ENCODE measurements at places on chromosomes 7 and 10. TPM values are rescaled to one million over a fixed set of nuclear protein-coding genes. Genes with fewer than 3 reads are reported as not detected.

Gene LRMDA
- total RNA-seq = 19.2 TPM

DNA sequence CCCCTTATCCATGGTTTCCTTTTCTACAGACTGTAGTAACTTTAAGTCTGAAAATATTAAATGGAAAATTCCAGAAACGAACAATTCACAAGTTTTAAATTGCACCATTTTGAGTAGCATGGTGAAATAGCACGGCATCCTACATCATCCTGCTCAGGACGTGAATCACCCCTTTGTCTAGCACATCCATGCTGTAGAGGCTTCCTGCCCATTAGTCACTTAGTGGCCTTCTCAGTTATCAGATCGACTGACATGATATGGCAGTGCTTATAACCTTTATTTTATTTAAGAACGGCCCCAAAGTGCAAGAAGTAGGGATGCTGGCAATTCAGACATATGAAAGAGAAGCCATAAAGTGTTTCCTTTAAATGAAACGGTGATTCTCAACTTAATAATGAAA, 82.7 kb downstream of the CPXM2 start:
- H3K4me1 ChIP-seq = no peaks in the 10 kb centered on the region
- H3K4me3 ChIP-seq = no peak overlapping the region
- H3K36me3 ChIP-seq = no peaks in the 10 kb centered on the region
- no peak for DNase-seq
- H3K27ac ChIP-seq = no peak overlapping the region
- H3K27me3 ChIP-seq = no peaks in the 10 kb centered on the region

DNA sequence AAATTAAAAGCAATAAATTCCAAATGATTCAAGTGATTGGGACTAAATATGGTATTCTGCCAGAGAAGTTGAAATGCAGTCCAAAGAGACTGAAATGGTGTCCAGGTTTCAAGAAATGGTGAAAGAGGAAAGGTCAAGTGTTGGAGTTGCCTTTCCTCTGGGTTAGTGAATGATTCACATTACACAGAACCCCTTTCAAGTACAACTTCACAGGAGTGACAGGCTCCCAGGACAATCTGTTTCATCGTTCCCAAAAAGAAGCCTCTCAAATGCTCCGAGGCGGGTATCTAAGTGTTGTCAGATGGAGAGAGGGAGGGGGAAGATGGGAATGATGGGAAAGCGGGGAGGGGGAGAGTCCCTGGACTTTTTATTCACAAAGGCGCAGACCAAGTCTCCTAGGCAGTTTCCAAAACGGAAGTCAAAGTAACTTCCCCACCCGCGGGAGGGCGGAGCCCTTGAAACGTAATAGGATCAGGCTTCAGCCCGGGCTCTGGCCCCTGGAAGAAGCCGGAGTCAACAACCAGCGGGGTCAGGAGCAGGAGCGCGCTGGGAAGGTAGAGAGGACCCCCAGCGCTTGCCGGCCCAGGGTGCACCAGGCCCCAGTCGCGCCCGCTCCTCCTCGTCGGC, 754 bp downstream of the SLC25A13 start:
- no peaks in the 10 kb centered on the region for H3K27me3 ChIP-seq
- H3K36me3 ChIP-seq = no peaks in the 10 kb centered on the region
- H3K4me3 ChIP-seq = peak overlapping the region; percentile 97
- H3K4me1 ChIP-seq = peaks cover 20% of the 10 kb centered on the region
- H3K27ac ChIP-seq = peak overlapping the region; percentile 99

Gene KLLN
- total RNA-seq = 0.48 TPM

Gene ASIC3
- 5.0 TPM for total RNA-seq

Gene PSMC2
- total RNA-seq = 123 TPM

- H3K4me3 ChIP-seq = no peak overlapping the region
- no peaks in the 10 kb centered on the region for H3K4me1 ChIP-seq
- H3K36me3 ChIP-seq = no peaks in the 10 kb centered on the region
- no peak for DNase-seq
- no peaks in the 10 kb centered on the region for H3K27me3 ChIP-seq
- no peak overlapping the region for H3K27ac ChIP-seq
These were observed 258.0 kb upstream of the PRKCQ start for GRCh38 chr10:6838118-6838517.

Gene TRIM74
- not detected for total RNA-seq

- no peak overlapping the region for H3K27ac ChIP-seq
- no peak overlapping the region for H3K4me3 ChIP-seq
- no peaks in the 10 kb centered on the region for H3K36me3 ChIP-seq
- no peaks in the 10 kb centered on the region for H3K27me3 ChIP-seq
- H3K4me1 ChIP-seq = peaks cover 14% of the 10 kb centered on the region
- DNase-seq = no peak
These were observed 47.2 kb upstream of the NRP1 start for GRCh38 chr10:33381451-33382215.

Gene KCND2
- total RNA-seq = 0.16 TPM

Gene ITGB8
- 16.0 TPM for total RNA-seq

Gene BAMBI
- total RNA-seq = 44.7 TPM

Gene FRMD4A
- total RNA-seq = 58.1 TPM

Gene HOXA1
- not detected for total RNA-seq

- H3K4me1 ChIP-seq = no peaks in the 10 kb centered on the region
- H3K4me3 ChIP-seq = no peak overlapping the region
- DNase-seq = no peak
- no peak overlapping the region for H3K27ac ChIP-seq
These were observed 61.7 kb downstream of the DOCK1 start for GRCh38 chr10:126966938-126967337.

DNA sequence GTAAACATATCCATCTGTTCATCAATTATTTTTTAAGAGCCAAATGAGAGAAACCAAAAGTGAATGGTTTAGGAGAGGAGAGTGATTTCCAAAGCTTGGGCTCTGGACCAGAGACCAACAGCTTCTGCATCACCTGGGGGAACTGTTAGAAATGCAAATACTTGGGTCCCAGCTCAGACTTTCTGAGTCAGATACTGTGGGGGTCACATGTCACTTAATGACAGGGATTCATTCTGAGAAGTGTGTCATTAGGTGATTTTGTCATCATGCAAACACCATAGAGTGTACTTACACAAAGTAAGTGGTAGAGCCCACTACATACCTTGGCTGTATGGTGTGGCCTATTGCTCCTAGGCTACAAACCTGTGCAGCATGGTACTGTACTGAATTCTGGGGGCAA, 128.5 kb upstream of the PRR15 start:
- H3K36me3 ChIP-seq = no peaks in the 10 kb centered on the region
- no peak overlapping the region for H3K4me3 ChIP-seq
- DNase-seq = no peak
- H3K27ac ChIP-seq = no peak overlapping the region
- H3K4me1 ChIP-seq = peaks cover 4% of the 10 kb centered on the region
- H3K27me3 ChIP-seq = no peaks in the 10 kb centered on the region

DNA sequence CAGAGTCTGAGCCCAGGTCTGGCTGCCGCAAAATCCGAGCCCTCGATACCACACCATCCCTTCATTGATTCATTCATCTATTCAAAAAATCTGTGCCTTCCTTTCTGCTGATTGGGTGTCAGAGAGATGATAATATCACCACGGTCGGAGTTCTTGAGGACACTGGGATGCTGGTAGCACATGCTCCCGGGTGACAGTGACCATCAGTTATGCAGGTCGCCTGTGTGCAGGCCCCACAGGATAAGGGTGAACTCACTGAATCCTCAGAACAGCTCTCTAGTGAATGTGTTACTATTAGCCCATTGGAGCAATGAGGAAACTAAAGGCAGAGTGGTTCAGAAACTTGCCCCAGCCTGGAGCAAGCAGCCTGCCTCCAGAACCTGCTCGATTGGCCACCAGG, 145.1 kb downstream of the SLIT1 start:
- H3K4me1 ChIP-seq = peaks cover 12% of the 10 kb centered on the region
- H3K27ac ChIP-seq = no peak overlapping the region
- DNase-seq = no peak
- no peaks in the 10 kb centered on the region for H3K27me3 ChIP-seq
- no peaks in the 10 kb centered on the region for H3K36me3 ChIP-seq

Gene SPDYE5
- total RNA-seq = not detected

- no peak overlapping the region for H3K4me3 ChIP-seq
- peak overlapping the region; percentile 39 for H3K27ac ChIP-seq
- no peaks in the 10 kb centered on the region for H3K36me3 ChIP-seq
- H3K27me3 ChIP-seq = no peaks in the 10 kb centered on the region
These were observed 18.9 kb upstream of the DNAJC1 start for GRCh38 chr10:22022257-22023032.

Gene OGA
- 90.7 TPM for total RNA-seq

DNA sequence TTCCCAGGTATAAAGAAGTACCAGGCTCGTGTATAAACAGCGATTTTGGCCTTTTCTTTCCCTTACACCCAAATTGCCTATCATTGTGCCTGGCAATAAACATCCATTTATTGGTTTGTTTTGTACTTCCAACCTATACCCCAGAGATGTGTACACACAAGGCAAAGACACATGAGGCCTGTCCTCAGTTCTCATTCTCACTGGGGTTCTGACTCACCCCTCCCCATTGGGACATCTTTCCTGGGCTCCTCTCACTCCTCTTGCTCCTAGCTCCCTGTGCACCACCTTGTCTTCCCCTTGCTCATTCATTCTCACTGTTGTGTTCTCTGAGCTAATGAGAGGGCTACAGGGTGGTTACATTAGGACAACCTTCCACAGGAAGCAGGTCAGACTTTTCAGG, 240.7 kb downstream of the ANK3 start:
- no peaks in the 10 kb centered on the region for H3K27me3 ChIP-seq
- H3K4me3 ChIP-seq = no peak overlapping the region
- no peak for DNase-seq
- peaks cover 16% of the 10 kb centered on the region for H3K4me1 ChIP-seq
- H3K36me3 ChIP-seq = no peaks in the 10 kb centered on the region

DNA sequence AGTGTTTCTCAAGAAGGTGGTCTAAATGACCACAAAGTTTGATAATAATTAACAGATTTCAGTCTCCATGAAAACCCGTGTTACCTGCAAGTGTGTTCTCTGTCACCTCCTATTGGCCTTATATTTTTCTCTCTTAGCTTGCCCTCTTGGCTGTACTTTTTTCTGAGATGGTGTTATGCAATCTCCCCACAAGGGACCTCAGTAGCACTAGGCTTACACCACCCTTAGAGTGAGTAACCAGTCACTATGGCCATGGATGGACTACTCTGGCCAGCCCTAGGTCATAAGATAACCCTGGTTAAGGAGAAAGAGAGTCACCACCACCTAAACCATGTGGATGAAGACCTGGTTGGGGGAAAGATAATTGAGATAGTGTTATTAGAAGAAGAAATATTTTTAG, 76.8 kb downstream of the NPSR1 start:
- H3K27ac ChIP-seq = no peak overlapping the region
- H3K36me3 ChIP-seq = no peaks in the 10 kb centered on the region
- no peak for DNase-seq

Gene AIMP2
- total RNA-seq = 44.0 TPM

DNA sequence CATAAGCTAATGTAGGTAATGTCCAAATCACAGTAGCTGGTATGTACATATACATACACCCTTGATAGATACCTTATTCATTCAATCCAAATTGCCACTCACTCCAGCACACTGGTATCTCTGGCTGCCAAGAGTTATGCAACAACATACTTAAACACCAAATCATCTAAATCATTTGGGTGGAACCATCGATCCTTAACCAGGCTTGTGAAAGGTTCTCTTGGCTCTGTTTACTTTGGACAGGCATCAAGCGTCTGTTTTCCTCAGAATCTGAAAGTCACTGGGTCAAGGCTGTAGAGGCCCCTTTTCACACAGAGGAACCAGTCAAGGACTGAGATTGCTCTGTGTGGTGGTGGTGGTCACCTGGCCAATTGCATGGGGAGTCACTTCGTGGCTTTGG, 24.6 kb downstream of the JAZF1 start:
- H3K4me1 ChIP-seq = peaks cover 50% of the 10 kb centered on the region
- H3K4me3 ChIP-seq = no peak overlapping the region
- H3K36me3 ChIP-seq = no peaks in the 10 kb centered on the region
- no peaks in the 10 kb centered on the region for H3K27me3 ChIP-seq

Gene BTBD16
- not detected for total RNA-seq

Gene UPP1
- total RNA-seq = 12.5 TPM

- no peak overlapping the region for H3K27ac ChIP-seq
- no peaks in the 10 kb centered on the region for H3K4me1 ChIP-seq
- DNase-seq = no peak
- no peak overlapping the region for H3K4me3 ChIP-seq
- H3K36me3 ChIP-seq = peaks cover 35% of the 10 kb centered on the region
- H3K27me3 ChIP-seq = no peaks in the 10 kb centered on the region
These were observed 180.8 kb downstream of the SFMBT2 start for GRCh38 chr10:7230036-7230435.

Gene ODAD2
- total RNA-seq = 0.64 TPM

Data from heart left ventricle (tissue), 16 donors.